ENCODE measurements at places on chromosomes 12 and 14.
A peak's percentile ranks its signal among the peaks of the same experiment; 100 is the strongest.

DNA sequence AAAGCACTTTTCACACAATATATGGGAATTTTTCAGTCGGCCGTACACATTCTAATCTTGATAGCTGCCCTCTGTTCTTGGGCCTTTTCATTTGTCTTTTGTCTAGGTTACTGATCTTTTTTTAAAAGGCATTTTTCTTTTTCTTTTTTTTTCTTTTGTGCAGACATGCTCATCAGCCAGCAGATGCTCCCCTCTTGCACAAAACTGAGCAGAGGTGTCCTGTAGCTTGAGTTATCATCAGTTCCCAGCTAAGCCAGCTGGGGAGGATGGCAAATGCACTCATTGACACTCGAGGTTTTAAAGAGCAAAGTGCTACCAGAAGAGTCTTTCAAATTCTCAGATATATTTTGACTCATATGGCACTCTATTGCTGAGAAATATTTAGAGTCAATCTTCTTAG lies 913.9 kb upstream of the SEL1L start:
- DNase-seq: no peak

DNA sequence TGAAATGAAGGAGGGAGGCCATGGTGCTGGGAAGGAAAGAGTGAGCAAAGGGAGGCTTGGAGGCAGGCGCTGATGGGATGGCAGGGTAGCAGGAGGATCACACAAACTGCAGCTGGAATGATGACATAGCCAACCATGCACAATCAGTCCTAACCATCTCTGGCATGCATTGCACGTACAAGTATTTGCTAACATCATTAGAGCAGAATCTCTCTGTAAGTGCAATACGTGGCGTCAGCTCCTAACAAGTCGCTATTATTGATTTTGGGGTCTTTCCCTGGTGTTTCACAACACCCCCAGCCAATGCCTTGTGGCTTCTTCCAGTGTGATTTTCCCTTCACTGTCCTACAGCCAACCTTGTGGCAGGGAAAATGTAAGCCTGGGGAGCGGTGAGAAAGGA lies 18.5 kb downstream of the BDKRB1 start:
- no peak for DNase-seq

DNA sequence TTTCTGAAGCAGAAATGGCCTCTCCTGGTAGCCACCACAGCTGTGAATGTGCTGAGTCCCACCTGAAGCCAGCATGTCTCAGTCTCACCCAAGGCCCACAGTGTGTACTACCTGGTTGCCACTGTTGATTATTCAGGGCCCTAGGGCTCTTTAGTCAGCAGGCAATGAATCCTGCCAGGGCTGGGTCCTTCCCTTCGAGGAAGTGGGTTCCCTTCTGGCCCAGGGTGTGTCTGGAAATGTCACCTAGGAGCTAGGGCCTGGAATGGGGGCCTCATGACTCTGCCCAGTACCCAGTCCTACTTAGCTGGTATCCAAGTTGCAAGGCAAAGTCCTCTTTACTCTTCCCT lies 207.4 kb downstream of the SYNE2 start:
- DNase-seq: no peak

GRCh38 chr14:24259282-24260025 lies 3.5 kb downstream of the TGM1 start:
- no peak for DNase-seq

DNA sequence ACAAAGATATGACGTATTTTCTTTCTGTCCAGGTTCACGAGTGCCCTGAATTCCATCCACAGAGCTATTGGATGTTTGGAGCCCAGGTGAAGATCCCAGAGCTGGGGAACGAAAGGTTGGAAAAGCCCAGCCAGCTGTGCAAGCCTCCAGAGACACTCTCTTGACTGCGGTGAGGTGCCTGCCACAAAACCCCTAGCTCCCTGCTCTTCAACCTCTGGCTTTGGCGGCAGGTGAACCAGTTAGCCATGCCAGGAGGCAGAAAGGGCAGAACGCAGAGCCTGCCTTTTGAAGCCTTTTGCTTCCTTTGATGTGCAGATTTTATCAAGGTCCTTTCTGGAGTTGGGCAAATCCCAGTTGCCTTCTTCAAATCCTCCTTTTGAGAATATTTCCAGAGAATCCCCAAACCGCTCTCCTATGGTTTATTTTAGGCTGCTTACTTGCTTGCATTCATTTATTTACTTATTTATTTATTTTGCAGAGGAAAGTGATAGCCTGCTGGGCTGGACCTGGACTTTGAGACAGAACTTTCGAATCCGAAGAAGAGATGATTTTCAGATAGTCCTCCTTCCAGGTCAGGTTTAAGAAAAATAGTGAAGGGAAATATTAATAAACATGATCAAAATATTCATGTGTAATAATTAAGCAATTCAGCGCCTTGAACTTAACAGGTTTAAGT lies 411.2 kb upstream of the TBX3 start:
- peak; percentile 24 for DNase-seq

GRCh38 chr14:32382704-32383103 lies 53.6 kb downstream of the AKAP6 start:
- peak; percentile 53 for DNase-seq

DNA sequence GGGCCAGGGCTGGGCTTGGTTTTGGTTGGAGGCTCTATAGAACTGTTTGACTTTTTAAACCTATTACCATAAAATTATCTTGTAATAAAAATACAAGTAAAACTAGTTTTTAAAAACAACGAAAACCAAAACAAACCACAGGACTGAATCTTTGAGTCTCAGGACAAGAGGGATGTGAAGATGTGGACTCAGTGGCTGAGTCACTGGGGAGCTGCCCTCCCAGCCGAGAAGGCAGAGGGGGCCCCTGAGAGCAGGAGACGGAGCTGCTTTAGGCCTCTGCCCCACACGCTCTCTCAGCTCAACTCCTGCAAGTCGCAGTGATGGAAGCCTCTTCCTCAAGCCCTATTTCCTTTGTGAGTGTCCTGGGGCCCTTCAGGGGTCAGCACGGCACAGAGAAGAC lies 59.0 kb downstream of the CDC42BPB start:
- no peak for DNase-seq

- DNase-seq: peak; percentile 100
These were observed at the start of the genes MPHOSPH9 and MTRFR for GRCh38 chr12:123232807-123233504. Gene MPHOSPH9 (minus strand): TSS chr12:123233141. CDS start chr12:123230364, 2,777 bp downstream. Gene MTRFR (plus strand): TSS chr12:123233436. CDS start chr12:123253675, 20,239 bp downstream.

- DNase-seq: no peak
These were observed 4.8 kb downstream of the MED6 start for GRCh38 chr14:70595443-70596185.

DNA sequence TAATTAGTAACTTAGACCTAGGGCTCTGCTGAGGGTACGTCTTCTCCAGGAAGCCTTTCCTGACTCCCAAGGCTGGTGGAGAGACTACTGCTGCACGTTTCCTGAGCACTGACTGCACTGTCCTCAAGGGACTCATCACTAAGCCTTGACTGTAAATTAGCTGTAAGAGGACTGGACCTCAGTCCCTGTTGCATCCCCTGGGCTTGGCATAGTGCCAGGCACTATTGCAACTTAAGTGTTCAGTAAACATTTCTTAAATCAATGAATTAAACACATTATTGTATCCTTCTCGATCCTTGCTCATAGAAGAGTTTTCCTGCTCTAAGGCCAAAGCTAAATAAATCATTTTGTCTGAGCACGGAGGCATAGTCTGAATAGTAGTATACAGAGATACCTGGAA lies 31.9 kb upstream of the IFNG-AS1 start:
- DNase-seq: no peak

DNA sequence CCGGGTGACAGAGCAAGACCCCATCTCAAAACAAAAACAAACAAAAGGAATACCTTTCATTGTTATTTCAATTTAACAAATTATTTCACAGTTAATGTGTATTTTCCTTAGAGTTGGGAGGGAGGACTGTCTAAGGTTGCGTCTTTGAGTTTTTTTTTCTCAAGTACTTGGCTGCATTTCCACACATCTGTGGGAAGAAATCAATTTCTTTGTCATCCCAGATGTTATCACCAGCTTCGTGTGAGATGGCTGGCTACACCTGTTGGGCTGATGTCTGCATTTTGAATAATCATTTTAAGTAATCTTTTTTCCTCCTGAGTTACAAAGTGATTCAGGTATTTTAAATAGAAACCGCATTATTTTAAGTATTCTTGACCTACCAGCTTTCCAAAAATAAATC lies 59.4 kb downstream of the EML1 start:
- no peak for DNase-seq

GRCh38 chr12:6464531-6464930 lies 5.9 kb downstream of the VAMP1 start:
- no peak for DNase-seq

DNA sequence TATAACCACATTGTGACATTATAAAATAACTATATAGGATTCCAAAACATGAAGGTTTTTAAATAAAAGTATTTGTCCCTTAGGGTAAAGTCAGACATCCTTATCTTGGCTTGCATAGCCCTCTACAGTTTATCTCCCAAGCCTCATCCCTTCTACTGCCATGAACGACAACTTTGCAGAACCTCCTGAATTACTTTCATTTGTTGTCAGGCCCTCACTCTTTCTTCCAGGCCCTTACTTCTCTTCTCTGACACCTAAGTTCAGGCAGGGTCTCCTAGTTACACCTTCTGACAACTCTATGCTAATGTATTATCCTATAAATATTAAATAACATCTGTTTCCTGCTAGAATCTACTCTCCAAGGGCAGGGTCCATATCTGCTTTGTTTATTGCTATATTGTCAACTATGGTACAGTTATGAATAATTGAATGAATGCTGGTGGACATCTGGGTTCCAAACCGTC lies 115.7 kb upstream of the MDM1 start:
- no peak for DNase-seq

DNA sequence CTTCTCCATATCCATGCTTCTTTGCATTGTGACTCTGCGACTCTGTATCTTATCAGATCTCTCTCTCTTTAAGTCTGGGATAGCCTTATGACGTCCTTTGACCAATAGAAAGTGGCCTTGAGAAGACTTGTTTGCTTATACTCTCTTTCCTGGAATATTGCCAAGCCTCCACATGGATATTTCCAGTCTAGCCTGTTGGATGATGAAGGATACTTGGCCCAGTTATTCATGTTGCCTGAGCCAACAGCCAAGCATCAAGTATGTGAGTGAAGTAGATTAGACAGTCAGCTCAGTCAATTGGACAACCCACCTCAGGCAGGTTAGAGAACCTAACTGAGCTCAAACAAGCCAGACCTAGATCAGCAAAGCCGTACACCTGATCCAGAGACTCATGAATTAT lies 864.2 kb upstream of the MGAT4C start:
- DNase-seq: no peak

- no peak for DNase-seq
These were observed 33.2 kb upstream of the PPP1R13B start for GRCh38 chr14:103880348-103881267.

DNA sequence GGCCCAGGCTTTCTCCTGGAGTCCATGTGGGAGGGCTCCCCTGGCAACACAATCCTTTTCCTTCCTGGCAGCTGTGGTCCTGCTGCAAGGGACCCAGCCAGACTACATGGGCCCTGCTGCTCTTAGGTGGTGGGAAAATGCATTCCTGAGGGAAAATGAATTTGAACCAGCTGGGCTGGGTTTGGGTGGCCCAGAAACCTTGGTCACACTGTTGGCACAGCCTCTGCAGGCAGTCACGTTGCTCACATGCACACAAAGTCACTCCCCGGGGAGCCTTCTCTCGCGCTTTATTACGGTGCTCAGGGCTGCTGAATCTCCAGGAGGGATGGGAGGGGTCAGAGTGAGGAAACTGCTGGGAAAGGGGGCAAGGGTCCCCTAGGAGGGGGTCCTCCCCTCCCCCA lies 17.2 kb downstream of the PLEKHG3 start:
- no peak for DNase-seq

- no peak for DNase-seq
These were observed 94.8 kb downstream of the LRP6 start for GRCh38 chr12:12171991-12172511.

- no peak for DNase-seq
These were observed 207.9 kb upstream of the DIO3 start for GRCh38 chr14:101353422-101353821.

DNA sequence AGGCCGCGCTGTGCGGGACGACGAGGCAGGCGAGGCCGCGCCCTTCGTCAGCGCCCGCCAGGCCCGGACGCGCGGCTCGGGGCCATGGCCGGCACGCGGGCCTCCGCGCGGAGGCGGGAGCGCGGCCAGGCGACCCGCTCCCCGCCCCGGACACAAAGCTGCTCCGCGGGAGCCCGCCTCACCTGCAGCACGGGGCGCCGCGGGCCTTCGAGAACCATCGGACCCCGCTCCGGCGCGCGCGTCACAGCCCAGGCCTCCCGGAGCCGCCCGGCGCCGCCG lies 342 bp downstream of the DICER1 start:
- no peak for DNase-seq

DNA sequence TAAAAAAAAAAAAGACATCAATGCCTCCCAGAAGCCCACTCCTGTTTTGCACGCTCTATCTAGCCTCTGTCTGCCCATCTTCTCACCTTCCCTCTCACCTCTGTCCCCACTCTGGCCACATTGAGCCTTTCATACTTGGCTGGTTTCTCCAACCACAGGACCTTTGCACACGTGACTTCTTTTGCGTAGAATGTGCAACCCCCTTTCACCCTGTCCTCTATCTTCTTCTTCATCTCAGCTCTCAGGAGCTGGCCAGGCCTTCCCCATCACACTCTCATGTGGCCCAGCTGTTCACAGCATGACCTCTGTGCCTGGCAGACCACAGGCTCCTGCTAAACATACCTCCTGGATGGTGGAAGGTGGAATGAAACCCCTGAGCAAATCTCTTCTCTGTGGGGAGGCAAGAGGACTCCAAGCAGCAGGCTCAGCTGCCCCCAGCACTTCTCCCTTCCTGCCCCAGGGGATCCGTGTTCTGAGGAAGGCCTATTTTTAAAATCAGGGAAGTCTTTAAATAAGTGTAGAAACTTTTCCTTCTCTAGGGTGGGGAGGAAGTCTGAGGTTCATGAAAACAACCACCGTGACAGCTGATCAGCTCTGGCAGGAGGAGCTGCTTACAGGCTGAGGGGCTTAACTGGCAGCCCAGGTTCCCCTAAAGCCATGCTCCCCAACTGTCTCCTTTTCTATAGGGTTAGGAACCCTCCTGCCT lies 11.6 kb downstream of the HVCN1 start:
- DNase-seq: peak; percentile 33

GRCh38 chr12:107318806-107319532 lies 225.6 kb upstream of the CRY1 start:
- DNase-seq: peak; percentile 74

GRCh38 chr12:113142886-113143332 lies 6.6 kb upstream of the CFAP73 start:
- DNase-seq: no peak

GRCh38 chr12:19273482-19274330 lies 144.2 kb downstream of the PLEKHA5 start:
- no peak for DNase-seq

GRCh38 chr12:18340786-18341185 lies 79.5 kb downstream of the PIK3C2G start:
- DNase-seq: no peak

DNA sequence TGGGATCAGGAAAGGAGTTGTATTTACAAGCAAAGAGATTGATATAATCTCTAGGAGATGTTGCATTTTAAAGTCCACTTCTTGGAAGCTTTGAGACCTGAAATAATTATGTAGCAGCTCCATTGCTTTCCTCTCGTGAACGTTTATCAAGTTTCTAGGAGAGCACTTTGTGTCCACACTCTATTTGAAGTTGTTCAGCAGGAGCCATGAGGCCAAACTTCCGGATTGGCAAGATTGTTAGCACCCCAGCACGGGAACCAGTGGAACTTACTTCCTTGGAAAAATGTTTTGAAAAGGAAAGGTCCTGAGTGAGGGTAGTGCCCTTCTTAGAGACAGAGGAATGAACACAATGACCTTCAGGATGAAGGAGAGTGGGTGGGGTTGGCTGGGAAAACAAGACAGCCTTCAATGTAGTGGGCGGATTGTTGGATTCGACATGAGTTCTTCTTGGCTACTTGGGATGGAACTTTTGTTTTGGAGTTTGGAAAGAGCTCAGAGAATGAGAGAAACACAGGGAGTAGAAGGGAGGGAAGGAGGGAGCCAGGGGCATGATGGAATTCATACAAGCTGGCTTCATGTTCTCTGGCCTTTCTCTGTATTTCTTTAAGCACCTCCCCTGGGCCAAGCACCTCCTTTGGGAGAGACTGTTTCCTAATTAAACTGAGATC lies 23.8 kb upstream of the CISTR start:
- no peak for DNase-seq
